Activated T-cell treated with anti-CD3 and anti-CD28 coated beads, Interleukin-2, amount 50 U/mL, for 4 hours (primary cell): ENCODE measurements at places on chromosomes 7 and 10. TPM values are rescaled to one million over a fixed set of nuclear protein-coding genes. Genes with fewer than 3 reads are reported as not detected.

DNA sequence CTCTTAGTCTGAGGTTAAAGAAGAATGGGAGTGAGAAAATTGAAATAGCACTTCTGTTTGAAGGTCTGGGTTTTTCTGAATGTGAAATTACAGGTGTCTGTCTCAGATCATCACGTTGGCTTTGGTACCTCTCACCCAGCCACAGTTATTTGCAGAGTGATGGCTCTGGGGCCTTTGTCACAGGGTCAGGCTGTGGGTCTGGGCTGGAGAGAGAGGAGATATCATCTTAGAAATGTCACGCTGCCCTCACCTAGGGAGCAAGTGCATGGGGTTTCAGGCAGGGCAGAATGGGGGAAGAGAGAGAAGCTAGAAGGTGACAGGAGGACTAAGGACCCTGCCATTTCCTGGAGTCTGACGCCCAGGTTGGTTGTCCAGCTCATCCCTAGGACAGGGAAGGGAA lies 127.2 kb downstream of the CFAP58 start:
- no peak for DNase-seq

GRCh38 chr7:99024066-99024465 lies 119.8 kb downstream of the SMURF1 start:
- DNase-seq, result no peak

Gene C10orf53
- not detected for total RNA-seq

Gene FFAR4
- not detected for total RNA-seq

DNA sequence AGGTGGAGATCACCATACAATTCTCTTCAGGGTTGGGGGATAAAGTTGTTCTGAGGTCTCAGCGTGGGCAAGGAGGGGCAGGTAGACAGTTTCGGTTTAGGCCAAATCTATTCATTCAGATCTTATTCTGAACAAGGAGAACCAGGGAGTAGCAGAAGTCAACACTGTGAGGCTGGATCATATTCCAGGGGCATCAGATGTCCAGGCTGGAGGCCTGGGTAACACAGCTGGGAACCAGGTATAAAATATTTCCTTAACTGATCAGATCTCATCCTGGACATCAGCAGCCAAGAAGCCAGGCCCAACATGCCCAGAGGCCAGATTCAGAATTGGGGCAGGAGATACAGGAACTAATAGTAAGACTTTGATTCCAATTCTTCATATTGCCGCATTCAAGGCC lies 19.2 kb upstream of the FLNC start:
- no peak for DNase-seq

- DNase-seq, result no peak
Observed at GRCh38 chr7:122316467-122317388, 12.2 kb upstream of the FEZF1 start.

Gene ACTL6B
- not detected for total RNA-seq
